GM03348 (cell line): ENCODE measurements at places on chromosomes 13 and 19.
A peak's percentile ranks its signal among the peaks of the same experiment; 100 is the strongest.

DNA sequence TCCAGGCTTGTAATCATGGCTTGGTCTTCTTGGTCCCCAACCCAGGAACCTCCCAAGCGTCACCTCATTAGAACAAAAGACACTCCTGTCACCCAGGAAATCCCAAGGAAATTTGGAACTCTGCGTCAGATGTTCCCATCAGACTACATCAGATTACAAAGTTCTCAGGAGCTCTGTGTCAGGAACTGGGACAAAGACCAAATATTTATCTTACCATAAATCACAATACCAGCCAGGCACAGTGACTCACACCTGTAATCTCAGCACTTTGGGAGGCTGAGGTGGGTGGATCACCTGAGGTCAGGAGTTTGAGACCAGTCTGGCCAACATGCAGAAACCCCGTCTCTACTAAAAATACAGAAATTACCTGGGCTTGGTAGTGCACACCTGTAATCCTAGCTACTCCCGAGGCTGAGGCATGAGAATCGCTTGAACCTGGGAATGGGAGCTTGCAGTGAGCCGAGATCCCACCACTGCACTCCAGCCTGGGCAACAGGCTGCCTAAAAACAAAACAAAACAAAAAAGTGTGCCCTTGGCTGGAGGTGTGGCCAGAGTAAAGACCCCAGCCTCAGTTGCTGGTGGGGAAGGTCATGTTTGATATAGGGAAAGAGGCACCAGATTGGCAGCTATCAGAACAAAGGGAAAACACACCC lies 16.7 kb upstream of the CCDC124 start:
- no peak for DNase-seq

GRCh38 chr13:85492283-85492682 lies 306.9 kb downstream of the SLITRK6 start:
- DNase-seq: no peak

GRCh38 chr13:27917121-27917947 lies 2.5 kb upstream of the PDX1 start:
- DNase-seq: no peak

GRCh38 chr19:32686847-32687475 lies 4.7 kb upstream of the NUDT19 start:
- DNase-seq: no peak

GRCh38 chr13:41334810-41335209 lies 23.7 kb downstream of the NAA16 start:
- DNase-seq: no peak

GRCh38 chr19:21604951-21605476 lies 99.6 kb downstream of the ZNF429 start:
- DNase-seq: no peak

DNA sequence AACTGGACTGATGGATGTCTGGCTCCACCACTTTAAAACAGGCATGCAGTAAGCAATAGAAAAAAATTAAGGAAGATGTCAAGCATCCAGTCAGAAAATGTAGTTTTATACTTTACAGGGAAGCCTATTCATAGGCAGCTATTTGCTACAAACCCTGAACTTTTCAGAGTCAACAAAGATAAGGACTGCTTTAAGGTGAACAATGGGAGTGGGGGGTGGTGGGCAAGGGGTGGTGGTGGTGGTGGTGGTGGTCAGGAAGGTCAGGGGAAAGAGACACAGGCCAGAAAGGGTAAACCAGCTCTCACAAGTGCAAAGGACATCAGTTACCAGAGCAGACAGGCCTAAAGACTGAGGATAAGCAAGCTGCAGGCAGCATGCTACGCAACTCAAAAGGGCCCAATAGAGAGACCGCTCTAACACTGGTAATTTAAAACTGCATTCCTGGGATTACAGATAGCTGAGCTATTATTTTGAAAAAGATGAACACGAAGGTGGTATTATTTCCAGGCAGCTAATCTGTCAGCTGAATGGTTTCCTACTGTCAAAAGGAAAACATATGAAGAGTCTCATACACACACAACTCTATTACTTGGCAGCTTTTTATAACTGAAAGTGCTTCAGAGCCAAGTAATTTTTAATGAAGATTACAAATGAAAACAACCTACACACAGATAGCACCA lies 14.8 kb downstream of the BRD4 start:
- peak; percentile 71 for DNase-seq

DNA sequence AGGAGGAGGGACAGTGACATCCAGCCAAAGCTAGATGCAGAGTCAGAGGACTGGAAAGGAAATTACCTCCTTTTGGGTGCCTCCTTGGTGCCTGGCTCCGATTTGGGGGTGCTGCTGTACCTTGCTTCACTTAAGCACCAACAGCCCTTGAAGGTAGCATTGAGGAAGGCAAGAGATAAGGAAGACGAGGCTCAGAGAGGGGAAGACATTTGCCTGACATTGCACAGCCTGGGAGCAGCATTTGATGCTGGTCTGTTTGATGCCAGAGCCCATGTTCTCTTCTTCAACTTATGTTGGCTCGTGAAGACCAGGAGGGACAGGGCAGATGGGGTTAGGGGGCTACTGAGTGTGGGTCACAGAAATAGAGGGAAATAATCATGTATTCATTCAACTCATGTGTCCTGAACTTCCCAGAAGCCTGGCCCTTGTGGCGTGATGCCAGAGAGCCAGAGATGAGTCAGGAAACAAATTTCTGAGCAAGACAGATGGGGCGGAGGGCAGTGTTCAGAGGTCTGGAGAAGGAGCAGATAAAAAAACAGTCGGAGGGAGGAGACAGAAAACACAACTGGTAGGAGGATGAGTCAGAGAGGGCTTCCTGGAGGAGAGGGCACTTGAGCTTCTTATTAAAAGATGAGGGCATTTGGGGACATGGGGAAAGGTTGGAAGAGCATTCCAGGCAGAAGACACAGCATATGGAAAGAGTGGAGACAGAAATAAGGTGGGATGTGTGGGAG lies 3.0 kb upstream of the C19orf81 start:
- peak; percentile 62 for DNase-seq

DNA sequence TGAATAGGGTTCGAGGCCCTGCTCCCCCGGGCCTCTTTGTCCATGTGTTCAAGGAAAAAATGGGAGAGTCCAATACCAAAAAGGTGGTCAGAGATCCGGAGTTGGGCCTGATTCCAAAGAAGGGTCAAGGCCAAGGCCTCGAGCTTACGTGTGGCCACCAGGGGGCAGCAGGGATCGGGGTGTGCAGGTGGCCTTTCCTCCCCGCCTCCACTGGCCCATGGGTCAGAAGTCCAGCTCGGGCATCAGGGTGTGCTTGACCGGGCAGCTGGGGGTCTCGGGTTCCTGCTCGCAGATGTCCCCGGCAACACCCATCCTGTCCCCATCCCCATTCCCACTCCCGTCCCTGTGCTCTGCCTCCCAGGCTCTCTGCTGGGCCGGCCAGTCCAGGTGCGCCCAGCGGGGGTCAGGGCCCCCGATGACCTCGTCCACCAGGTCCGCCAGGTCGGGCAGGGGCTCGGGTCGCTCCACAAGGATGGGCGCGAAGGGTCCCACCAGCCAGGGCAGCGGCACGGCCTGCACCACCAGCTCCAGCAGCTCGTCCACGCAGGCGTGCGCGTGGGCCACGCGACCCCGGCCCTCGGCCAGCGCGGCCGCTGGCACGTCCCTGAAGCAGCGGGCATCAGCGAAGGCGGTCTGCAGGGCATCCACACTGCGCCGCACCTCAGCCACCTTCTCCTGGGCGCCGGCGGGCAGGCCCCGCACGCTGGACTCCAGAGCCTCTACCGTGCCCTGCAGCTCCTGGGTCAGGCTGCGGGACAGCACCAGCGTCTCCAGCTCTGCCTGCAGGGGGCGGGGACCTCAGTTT lies 5.2 kb upstream of the PLIN4 start:
- peak; percentile 74 for DNase-seq

- DNase-seq: no peak
These were observed 7.2 kb downstream of the RNASEH2B start for GRCh38 chr13:50916701-50917184.

- DNase-seq: no peak
These were observed 7.8 kb downstream of the LILRA5 start for GRCh38 chr19:54305141-54305540.

GRCh38 chr19:46896076-46896794 lies 35.4 kb downstream of the ARHGAP35 start:
- DNase-seq: no peak

DNA sequence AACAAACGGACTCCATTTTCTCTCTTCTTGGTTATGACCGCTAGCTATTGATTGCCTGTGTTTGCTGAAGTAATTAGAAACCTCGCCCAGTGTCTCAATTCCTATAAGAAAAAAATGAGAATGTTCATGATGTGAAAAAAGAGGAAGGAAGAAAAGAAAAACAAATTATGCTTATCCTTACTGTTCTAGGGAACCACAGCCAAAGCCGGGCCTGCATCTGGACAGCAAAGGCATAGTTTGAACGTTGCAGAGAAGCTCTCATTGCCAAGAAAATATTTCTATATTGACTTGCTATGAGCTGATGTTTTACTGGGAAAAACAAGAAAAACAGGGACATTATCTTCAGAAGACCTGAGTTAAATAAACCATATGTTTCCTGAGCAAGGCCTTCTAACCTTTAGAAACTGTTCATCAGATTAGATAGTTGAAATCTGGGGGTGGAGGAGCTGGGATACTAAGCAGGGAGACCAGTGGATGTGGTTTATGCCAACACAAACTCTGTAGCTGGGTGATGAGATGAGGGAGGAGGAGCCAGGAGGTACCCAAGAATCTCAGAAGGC lies 55.0 kb downstream of the EFNB2 start:
- no peak for DNase-seq

DNA sequence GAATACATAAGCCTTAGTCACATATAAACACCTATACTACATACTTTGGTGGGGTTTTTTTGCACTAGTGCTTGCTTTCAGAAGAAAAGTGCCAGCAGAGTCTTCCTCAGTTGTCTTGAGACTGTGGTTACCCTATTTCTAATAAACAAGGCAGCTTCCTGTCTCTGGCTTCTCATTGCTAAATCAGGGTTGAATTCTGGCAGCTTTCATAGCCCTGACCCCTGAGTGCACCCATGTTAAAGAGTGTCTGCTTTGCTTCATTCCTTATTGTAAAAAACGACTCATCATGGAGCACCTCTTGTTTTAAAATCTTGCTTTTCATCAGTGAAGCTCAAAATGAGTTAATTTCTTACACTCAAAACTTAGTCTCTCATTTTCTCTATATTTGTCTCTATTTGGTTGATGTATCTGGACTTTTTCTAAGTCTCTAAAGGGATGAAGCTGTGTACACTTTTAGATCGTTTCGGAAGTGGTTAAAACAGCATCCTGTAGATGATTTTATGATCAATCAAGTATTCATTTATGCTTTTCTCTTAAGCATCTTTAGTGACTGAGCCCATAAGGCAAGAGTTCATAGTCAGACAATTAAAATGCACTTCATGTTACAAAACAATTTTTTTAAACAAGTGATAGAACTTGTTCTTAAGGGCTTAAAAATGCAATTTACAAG lies 72.1 kb downstream of the KLF12 start:
- peak; percentile 56 for DNase-seq

DNA sequence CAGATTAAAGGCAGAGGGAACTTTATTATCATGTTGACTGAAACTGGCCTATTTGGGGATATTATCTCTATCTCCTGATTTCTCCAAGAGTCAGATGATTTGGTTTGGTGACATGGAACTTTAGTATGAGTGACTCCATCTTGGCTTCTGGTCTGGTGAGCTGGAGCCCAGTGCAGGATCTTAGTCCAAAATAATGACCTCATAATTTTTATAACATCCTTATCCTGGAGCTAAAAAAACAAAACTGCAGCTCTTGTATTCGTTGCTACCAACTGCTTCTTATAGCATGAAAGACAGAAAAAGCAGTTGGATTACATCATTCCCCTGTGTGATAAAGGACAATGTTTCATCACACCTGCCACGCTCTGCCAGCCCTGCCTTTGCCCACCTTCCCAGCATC lies 39.3 kb upstream of the RNF17 start:
- no peak for DNase-seq

DNA sequence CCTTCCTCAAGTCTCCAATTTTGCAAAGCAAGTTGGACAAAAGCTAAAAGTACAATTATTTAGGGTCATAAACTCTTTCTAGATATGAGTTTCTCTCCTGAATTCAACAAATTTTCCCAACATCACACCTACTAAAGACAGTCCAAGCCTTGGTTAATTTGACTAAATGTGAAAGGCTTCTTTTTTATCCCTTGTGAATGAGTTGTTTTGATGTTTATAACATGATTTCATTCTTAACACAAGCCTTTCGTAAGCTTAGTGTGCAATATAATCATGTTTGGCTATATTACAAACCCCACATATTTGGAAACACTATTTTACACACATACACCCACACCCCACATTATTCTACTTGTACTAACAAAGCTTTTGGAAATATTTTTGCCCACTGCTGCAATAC lies 57.3 kb downstream of the ZC3H13 start:
- no peak for DNase-seq

DNA sequence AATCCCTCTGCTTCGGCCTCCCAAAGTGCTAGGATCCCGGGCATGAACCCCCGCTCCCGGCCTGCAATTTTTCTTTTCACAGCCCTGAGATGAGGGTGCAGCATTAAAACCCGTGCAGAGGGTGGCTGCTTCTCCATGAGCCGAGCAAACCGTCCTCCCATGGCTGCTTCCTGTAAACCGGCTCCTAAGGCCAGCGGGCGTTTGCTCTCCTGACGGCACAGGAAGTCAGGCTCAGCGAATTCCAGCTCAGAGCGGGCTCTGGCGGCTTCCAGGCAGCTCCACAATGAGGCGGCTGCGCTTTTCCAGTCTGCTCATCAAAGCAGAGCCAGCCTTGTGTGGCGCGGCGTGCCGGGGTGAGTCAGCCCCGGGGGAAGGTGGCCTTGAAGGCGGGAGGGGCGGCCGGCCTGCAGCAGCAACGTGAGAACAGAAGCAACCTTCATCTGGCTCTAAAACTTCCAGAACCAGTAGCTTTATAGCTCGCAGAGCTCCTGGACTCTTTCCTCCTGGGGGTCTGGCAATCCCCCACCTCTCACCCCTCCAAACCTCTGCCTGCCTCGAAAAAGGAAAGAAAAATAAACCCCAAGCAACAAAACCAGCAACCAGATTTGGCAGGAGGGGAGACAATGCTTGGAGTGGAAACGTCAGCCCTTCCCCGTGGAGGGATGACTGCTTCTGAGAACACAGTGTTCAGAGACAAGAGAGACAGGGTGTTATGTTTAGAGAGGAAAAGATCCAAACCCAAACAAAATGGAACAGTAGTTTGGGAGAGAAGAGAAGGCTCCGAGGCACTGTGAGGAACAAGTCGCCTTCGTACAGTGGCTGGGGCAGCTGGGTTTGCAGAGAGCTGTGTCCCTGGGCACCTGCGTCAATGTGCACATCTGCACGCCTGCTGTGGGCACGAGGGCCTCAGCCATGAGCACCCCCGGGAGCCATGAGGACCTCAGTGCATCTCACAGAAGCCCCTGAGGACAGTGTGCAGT lies 67.8 kb downstream of the GADD45B start:
- DNase-seq: peak; percentile 93

DNA sequence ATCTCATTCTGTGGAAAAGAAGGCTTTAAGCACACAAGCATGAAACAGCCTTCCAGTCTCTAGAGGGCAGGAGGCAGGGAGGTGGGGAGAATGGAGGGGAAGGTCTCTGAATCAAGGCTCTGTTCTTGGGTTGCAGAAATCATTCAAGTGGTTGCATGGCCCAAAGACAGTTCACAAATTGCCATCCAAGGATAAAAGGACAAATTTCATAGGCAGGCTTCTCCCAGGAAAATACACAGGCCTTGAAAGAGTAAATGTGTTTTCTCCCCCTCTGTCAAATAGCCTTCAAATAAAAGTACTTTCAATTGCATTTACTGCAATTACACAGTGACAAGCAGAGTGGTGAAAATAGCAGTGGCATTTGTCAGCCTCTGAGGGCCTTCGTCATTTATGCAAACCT lies 450.8 kb downstream of the DCT start:
- DNase-seq: no peak
